ENCODE measurements at places on chromosomes 12 and 14.

DNA sequence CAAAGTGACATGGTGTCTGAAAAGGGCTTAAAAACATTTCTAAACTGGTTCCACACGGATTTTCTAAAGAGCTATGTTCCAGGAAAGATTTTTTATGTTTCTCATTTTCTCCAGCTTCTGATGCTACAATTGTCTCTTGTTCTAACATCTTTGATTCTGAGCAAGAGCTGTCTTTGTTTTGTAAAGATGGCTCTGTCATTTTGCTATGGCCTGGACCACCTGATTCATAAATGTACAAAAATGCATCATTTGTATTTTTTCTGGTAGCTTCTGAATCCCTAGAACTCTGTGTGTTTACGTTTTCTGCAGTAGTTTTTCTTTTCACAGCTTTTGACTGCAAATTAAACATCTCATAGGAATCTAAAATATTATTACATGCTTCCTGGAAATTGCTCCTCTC is 3.2 kb downstream of the MLH3 start:
- no peak for DNase-seq

DNA sequence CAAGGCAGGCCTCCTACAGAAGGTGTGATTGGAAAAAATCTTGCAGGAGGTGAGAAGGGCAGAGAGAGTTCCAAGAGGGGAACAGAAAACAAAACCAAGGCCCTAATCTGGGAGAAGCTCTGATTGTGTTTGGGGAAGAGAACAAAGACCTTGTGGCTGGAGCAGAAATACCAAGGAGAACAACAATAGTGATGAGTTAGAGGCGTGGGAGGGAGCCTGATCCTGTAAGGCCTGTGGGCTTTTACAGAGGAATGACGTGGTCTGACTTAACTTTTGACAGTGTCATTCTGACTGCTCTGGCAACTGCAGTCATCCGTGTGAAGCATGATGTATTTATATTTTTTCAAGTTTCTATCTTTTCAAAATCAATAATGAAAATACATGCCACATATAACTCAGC is 200.6 kb downstream of the ANO4 start:
- DNase-seq = no peak

DNA sequence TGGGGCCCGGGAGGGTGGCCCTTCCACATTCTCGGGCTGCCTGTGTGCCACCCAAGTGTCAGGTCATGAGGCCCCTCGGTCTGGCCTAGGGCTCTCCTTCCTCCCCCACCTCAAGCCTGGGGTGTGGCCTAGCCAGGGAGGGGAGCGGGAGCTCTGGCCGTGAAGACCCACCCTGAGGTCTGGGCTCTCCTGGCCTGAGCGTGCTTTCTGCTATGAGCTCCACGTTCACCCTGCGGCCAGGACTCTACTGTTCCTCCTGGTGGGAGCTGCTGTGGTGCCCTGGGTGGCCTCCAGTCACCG is 12.0 kb downstream of the PACS2 start:
- no peak for DNase-seq

DNA sequence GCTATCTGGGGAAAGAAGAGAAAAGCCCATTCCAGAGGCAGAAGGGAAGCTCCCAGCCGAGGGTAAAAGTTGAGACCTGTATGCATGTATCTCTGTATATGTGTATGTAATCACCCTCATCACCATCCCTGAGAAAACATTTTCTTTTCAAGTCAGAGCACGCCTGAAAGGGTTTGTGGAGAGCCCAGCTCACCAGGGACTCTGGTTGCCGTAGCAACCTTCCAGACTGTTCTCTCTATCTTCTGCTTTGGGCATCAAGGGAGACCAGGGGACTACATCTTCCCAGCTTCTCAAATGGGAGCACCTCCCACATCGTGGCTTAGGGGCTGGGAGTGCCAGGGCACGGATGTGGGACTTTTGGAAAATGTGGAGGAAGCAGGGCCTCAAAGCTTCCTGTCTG is 93.5 kb downstream of the GALNT8 start:
- no peak for DNase-seq

DNA sequence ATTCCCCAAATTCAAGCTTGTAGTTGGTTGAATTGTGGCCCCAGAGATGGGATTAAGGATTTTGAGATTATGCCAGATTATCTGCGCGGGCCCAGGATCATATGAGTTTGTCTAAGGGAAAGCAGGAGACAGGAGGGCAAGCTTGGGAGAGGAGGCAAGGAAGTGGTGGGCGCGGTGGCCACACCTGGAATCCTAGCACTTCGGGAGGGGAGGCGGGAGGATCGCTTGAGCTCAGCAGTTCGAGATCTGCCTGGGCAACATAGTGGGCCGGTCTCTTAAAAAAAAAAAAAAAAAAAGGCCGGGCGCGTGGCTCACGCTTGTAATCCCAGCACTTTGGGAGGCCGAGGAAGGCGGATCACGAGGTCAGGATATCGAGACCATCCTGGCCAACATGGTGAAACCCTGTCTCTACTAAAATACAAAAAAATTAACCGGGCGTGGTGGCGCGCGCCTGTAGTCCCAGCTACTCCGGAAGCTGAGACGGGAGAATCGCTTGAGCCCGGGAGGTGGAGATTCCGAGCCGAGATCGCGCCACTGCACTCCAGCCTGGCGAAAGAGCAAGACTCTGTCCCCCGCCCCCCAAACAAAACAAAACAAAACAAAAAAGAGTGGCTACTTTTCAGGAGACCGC is 881 bp upstream of the PUS1 start:
- DNase-seq = no peak

DNA sequence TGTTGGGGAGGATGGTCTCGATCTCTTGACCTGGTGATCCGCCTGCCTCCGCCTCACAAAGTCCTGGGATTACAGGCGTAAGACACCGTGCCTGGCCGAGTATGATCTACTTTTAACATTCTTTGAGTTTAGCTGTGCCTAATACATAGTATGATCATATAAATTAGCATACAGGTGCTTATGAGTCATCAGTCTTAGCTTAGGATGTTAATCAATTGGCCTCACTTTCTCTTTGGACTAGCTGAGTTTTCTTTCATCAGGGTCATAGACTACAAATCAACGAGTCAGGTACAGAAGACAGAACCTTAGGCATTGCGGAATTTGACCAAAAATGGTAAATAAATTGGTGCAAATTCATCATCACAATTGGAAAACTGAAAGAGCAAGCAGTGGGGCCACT is 2.2 kb downstream of the SLC25A21 start:
- no peak for DNase-seq

GRCh38 chr12:79233341-79233781 is 368.8 kb downstream of the SYT1 start:
- DNase-seq = no peak

DNA sequence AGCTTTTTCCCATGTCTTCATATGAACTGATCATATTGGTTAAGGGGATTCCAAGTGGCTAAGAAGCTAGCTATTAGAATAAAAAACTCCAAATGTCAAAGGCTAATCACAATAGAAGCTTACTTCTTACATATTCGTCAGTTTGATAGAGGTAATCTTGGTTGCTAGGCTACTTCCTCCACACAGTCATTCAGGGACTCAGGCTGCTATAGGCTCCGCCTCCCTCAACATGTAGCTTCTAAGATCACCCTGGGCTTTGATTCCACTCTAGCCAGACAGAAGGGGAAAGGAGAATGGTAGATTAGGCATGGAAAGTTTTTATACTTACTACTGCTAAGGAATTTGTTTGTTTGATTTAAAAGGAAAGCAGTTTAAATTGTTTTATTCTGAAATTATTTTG is 207.9 kb downstream of the EFCAB11 start:
- DNase-seq = no peak

- DNase-seq = no peak
Observed at GRCh38 chr14:75370416-75371205, 57.2 kb upstream of the JDP2 start.

DNA sequence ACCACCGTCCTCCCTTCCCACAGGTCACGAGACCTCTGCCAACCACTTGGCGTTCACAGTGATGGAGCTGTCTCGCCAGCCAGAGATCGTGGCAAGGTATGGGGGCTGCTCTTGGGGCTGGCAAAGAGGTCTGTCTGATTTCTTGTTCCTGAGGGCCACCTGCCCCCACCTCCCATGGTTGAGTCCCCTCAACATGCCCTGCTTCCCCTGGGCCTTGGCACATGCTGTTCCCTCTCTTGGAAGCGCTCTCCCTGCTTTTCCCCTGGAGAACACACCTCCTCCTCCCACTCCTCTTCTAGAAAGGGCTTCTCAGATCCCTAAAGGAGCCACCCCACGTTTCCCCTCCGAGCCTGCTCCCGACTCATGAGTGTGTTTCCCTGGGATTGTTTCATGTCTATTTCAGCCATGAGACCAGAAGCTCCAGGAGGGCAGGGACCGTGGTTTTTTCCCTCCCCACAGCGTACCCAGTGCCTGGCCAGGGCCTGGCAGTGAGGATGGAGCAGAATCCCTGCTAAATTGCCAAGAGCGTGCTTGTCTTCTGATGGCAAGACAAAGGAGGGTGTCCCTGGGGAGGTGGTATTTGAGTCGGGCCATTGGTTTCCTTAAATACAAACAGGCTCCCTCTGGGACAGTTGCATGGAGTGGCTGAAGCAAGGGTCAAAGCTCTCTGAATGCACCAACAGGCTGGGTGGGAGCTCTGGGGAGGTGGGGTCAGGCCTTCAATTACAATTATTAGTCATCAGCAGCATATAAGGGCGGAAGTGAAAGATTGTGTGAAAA is 34.1 kb downstream of the CYP46A1 start:
- no peak for DNase-seq

- DNase-seq = no peak
Observed at GRCh38 chr14:99156090-99156425, 115.9 kb downstream of the BCL11B start.

DNA sequence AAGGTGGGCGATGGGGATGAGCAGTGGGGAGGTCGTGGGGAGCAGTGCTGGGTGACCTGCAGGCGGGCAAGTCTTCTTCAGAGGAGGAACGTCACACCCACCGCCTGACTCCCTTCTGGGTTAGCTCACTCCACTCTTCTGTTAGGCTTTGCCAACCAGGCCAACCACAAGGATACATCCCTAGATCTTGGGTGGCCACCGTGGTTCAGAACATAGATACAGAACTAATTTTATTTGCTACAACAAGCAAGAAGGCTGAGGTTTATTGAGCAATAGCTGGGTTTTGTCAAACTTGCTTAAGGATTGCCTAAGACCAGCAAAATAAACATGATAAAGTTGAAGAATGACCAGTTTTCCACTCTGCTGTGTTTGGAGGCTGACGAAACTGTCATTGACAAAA is 109.4 kb downstream of the DACT1 start:
- peak; percentile 74 for DNase-seq

DNA sequence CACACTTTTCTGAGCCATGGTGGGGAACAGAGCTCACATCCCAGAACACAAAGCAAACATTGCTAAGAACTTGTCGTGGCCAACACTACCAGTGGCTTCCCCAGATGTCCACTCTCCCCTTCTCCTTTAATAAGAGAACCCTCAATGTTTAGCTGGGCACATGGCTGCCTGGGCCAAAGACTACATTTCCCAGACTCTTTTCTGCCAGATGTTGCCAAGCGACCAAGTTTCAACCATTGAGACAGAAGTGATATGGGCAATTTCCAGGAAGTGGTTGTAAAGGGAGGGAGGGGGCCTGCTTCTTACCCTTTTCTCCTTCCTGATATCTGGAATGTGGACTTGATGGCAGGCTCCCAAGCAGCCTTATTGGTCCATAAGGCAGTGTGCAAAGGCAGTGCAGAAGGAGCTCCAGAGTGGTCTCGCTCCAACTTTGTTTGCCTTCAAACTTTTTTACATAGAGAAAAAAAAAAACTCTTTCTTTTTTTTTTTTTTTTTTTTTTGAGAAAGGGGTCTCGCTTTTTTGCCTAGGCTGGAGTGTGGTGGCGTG is 24.9 kb upstream of the JDP2 start:
- DNase-seq = no peak

DNA sequence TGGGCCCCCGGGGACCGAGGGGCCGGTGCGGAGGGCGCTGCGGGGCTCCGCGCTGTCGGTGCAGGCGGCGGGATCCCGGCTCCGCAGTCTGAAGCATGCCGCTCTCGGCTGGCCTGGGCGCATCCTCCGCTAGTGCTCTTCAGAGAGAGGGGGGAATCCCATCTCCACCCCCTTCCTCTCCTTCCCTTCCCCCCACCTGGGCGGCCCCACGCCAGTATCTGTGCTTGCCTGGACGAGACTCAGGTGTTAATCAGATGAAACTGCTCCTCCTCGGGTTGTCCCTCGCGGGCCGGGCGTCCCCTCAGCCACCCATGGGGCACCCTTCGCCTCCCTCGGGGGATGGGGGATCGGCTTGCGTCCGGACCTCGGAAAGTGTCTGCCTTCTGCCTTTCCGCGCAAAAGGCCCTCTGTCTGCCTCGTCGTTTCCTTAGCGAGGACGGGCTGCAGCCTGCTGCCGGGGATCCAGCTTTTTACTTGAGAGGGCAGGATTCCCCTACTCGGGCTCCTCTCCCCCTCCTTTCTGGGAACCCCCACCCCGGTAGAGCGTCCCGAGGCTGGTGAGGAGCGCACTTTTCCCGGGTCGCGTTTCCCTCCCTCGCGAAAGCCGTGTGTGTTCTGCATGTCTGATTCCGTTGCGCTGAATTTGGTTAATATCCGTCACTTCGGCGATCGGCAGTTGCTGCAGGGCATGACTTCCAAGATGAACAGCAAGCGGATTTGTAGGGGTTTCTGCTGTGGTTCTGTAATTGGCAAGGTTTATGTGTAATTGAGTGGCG is 1.1 kb downstream of the GPHN start:
- DNase-seq = no peak

DNA sequence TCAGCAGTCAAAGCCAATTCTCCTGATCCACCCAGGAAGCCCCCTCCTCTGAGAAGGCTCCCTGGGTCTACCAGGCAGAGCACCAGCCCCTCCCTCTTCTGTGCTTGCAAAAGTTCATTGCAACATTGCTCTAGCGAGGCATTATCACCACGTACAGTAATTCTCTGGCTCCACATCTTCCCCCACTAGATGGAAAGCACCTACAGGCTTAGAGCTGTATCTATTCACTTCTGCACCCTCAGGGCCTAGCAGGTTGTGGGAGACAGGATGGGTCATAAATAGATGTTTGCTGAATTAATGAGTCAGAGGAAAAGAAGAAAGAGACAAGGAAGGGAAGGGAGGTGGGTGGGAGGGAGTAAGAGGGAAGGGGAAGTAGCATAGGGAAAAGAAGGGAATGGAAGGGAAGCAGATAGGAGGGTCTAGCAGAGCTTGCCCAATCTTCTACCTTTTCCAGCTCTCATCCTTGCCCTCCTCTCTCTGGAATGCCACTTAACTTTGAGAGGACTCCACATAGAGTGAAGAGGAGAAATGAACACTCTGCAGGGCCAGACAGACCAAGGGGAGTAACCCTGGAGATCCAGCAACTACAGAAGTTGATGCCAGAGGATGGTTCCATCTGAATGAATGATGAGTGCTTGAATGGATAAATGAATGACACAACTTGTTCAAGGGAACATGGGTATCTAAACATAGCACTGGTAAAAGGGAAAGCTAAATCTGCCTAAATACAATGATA is 42.0 kb upstream of the NT5DC3 start:
- DNase-seq = no peak

DNA sequence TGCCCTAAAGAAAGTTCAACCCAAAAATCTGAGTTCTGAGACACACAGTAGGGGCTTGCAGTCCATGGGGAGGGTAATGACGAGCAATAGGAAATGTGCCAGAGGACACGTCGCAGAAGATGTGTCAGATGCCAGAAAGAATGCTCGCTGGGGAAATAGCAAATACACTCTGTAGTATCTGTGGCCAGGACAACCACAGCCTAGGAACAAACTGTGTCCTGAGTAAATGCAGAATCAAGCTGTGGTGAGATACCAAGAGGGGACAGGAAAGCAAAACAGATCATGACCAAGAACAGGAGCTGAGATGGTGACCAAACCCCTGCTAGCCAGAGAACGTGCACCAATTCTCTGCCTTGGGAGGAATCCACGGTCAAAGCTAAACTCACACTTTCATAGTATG is 9.1 kb downstream of the CRACR2A start:
- DNase-seq = no peak
